ENCODE measurements at places on chromosomes 13 and 19.

- peak; percentile 79 for DNase-seq
These were observed 70.3 kb downstream of the ALOX5AP start for GRCh38 chr13:30805603-30806011.

GRCh38 chr13:49810567-49811526 is 18.4 kb upstream of the KPNA3 start:
- DNase-seq = peak; percentile 9

DNA sequence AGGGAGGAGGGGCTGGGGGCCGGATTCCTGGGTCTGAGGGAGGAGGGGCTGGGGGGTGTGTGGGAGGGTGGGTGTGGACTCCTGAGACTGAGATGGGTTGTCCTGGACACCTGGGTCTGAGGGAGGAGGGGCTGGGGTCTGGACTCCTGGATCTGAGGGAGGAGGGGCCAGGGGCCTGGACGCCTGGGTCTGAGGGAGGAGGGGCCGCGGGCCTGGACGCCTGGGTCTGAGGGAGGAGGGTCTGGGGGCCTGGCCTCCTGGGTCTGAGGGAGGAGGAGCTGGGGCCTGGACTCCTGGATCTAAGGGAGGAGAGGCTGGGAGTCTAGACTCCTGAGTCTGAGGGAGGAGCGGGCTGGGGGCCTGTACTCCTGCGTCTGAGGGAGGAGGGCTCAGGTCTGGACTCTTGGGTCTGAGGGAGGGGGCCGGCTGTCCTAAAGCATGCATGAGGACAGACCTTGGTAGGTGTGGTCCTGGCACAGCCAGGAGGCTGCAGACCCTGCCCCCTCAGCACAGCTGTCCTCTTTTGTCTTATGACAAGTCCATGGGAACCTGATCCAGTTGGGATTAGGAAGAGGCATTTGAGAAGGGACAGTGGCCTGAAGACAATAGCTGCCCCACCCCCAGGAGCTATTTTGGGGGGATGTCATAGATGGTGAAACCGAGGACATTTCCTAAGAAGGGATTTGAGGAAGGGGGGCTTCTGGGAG is 1.3 kb downstream of the TNNT1 start:
- DNase-seq = no peak

DNA sequence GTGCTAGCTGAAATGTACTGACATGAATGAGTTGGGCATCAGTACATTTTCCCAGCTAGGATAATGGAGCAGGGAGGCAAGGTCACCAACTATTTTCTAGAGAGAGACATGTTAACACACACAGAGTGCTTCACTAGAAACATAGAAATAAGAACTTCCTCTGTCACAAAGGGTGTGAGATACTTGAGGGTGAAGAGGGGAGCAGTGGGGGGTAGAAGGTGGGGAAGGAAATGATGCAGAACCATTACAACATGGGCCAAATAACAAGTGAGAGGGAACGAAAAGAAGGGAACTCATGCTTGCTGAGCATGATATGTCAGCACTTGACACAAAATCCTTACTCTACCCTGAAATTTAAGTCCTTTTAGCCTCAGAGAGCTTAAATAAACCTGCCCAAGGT is 87.8 kb upstream of the RFC3 start:
- no peak for DNase-seq

GRCh38 chr19:17855280-17856152 is 4.2 kb upstream of the RPL18A start:
- DNase-seq = peak; percentile 69

- no peak for DNase-seq
These were observed 352.3 kb upstream of the TMTC4 start for GRCh38 chr13:101026736-101027398.

DNA sequence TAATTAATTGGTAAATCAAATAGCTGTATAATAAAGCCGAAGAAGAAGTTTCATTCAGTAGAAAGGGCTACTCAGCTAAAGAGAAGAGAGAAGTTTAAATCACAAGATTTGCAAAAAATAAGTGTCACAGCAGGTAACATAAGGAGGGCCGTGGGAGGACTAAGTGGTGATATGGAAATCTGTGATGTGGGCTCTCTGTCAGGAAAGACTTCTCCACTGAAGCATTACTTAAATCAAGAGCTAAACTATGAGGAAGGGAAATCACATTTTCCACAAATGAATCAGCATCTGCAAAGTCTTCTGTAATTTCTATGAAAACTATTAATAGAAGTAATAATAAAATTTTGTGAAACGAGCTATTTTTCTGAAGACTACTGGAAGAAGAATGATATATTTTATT is 153.8 kb downstream of the PCDH9 start:
- peak; percentile 67 for DNase-seq

- no peak for DNase-seq
These were observed 8.2 kb downstream of the PROZ start for GRCh38 chr13:113166681-113167080.

GRCh38 chr19:49552749-49553148 is 24.9 kb downstream of the RCN3 start:
- no peak for DNase-seq

DNA sequence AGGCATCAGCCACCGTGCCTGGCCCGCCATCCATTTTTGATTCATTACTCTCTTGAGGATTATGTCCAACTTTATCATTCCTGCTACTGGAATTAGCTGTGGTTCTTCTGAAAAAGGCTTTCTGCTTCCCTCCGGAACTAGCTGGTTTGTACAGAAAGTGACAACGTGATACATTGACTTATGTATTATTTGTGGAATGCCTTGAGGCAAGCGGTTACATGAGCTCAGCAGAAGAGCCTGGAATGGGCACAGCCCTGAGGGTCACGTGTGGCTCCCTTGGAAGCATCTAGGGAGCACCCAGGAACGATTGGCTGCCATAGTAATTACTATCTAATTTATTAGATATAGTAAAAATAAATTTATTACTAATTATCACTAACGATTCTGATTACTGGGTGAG is 14.4 kb upstream of the RETN start:
- DNase-seq = no peak

- DNase-seq = no peak
These were observed 13.3 kb downstream of the SIAH3 start for GRCh38 chr13:45838171-45838745.

DNA sequence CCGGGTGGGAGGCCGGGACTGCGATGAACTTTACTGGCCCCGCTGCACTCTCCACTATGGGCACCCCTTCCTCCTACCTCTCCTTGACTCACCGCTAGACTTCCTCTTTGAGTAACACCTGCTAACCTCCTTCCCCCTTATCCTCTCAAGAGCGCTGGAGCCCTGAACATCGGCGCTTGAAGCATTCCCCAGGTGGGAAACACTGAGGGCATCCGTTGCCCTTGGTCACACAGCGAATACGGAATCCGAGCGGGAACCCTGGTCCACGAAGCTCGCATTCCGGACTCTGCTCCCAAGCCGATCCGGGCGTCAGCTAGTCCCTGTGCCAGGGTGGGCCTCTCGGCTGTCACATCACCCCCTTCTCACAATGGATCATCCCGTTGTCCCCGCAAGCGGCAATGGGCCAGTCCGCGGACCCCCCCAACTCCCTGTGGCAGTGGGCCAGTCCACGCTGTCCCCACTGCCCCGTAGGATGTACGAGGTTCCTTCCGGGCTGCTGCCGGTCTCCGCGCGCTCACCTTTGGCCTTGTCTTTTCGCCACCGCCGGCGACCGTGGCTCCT is 4.2 kb downstream of the LIPE start:
- peak; percentile 10 for DNase-seq

- no peak for DNase-seq
These were observed 21.1 kb downstream of the FAM187B start for GRCh38 chr19:35207391-35207871.

GRCh38 chr13:99963816-99964339 is 7.7 kb downstream of the ZIC5 start:
- DNase-seq = no peak

DNA sequence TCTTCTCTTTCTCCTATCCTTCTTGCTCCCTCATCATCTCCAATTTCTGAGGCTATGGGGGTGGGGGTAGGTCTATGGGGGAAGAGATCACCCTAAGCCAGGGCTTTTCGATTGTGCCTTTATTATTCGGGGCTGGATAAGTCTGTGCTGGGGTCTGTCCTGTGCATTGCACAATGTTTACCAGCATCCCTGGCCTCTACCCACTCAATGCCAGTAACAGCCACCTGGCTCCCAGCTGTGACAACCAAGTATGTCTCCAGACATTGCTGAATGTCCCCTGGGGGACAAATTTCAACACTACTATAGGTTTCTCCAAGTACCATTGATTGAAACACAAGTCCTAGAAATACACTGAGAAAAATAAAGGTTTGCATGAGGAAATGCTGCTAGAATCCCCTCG is 13.2 kb downstream of the CBY2 start:
- no peak for DNase-seq

- DNase-seq = no peak
These were observed 1730.2 kb downstream of the OLFM4 start for GRCh38 chr13:54758795-54759194.

DNA sequence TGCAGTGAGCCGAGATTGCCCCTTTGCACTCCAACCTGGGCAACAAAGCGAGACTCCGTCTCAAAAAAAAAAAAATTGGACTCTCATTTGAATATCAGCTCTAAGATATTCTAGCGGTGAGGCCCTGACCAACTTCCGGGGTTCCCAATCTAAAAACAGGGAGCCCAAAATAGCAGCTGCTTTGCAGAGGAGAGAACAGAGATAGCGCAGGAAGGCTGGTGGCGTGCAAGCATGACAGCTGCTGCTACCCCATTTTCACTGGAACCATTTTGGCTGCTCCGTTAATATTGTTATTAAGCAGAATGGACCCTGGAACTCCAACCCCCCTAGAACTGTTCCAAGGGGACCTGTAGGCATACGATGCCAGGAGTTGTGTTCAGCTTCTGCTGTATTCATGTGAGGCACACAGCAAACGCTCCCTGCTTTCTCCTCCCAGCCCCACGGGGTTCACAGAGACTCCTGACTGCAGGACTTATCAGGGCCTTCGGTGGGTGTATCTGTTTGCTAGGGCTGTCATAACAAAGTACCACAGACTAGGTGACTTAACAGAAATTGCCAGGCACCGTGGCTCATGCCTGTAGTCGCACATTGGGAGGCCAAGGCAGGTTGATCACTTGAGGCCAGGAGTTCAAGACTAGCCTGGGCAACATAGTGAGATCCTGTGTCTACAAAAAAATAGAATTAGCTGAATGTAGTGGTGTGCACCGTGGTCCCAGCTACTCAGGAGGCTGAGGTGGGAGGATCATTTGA is 11.5 kb downstream of the STXBP2 start:
- no peak for DNase-seq

GRCh38 chr19:17677002-17677401 is 11.2 kb downstream of the UNC13A start:
- DNase-seq = no peak

DNA sequence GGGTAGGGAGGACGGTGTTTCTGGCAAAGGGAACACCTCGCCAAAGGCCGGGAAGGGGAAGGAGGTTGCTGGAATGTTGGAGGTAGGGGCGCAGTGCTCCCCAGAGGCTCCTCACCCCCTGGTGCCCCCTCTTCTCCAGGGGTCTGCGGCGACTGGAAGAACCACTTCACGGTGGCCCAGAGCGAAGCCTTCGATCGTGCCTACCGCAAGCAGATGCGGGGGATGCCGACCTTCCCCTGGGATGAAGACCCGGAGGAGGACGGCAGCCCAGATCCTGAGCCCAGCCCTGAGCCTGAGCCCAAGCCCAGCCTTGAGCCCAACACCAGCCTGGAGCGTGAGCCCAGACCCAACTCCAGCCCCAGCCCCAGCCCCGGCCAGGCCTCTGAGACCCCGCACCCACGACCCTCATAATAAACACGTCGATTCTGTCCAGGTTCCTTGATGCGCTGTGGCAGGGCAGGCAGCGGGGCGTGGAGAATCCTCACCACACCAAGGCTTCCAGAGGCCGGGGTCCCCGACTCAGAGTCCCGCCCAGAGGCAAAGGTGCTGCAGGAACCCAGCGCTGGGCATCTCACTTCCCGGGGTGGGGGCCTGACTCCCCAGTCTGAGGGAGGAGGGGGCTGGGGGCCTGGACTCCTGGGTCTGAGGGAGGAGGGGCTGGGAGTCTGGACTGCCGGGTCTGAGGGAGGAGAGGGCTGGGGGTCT is 7.4 kb upstream of the SPACA4 start:
- no peak for DNase-seq

DNA sequence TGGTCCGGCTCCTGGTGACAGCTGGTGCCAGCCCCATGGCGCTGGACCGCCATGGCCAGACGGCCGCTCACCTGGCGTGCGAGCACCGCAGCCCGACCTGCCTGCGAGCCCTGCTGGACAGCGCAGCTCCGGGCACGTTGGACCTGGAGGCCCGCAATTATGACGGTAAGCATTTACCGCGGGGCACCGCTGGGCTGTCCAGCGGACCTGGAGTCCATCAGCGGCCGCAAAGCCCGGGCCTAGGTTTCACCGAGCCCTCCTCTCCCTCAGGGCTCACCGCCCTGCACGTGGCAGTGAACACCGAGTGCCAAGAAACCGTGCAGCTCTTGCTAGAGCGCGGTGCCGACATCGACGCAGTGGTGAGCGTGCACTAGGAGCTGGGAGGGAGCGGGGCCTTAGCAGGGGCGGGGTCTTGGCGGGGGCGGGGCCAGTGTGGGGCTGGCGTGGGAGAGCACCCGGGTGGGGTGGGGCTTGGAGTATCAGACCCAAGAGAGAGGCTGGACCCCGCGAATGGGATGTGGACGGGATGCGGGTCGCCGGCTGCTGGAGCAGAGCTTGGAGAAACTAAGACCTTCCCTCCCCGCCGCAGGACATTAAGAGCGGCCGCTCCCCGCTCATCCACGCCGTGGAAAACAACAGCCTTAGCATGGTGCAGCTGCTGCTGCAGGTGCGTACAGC is 8.7 kb downstream of the BCL3 start:
- DNase-seq = no peak

- no peak for DNase-seq
These were observed 14.5 kb upstream of the ATP11A start for GRCh38 chr13:112675366-112675756.

DNA sequence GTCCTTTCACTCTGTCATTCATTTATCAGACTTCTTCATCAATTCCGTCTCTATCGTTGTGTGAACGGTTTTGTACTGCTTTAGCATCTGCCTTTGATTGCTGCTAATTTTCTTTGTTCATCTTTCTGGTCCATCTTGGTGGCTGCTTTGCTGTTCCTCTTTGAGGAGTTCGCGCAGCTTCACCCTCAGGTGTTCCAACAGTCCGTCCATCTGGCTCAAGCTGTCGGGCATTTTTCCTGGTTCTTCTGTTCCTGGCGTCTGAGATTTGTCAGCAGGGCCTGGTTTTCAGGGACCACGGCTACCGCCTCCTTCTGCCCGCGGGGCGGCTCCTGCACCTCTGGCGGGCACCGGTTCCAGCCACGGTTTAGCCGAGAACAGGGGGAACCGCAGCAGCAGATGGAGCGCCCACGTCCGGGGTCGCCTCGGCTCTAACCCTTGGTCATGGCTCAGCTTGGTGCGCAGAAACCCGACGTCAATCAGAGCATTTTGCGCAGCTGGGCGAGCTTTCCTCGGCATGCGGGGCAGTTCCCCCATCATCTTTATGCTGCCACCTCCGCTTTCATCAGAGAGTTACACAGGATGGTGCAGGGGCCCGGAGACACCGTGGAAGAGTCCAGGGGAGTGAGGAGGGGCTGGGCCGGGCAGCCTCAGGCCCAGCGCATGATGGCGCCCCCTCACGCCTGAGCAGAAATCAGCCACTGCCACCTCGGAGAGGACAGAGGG is 89.5 kb downstream of the ZNF100 start:
- no peak for DNase-seq

GRCh38 chr13:102599426-102600012 is 2.7 kb downstream of the TPP2 start:
- DNase-seq = no peak

GRCh38 chr19:6753178-6754031 is 13.8 kb downstream of the SH2D3A start:
- DNase-seq = no peak

- no peak for DNase-seq
These were observed at the start of gene CLEC17A for GRCh38 chr19:14582894-14583340. TSS of gene CLEC17A (plus strand) at chr19:14583084. CDS start at chr19:14583161, 77 bp downstream.

GRCh38 chr19:5697022-5697889 is 7.2 kb downstream of the RPL36 start:
- DNase-seq = no peak

Data from kidney glomerular epithelial cell (primary cell).